ENCODE measurements at places on chromosomes 4 and X.

GRCh38 chrX:70442224-70442623, 2.4 kb upstream of the DLG3 start:
- DNase-seq, result no peak

DNA sequence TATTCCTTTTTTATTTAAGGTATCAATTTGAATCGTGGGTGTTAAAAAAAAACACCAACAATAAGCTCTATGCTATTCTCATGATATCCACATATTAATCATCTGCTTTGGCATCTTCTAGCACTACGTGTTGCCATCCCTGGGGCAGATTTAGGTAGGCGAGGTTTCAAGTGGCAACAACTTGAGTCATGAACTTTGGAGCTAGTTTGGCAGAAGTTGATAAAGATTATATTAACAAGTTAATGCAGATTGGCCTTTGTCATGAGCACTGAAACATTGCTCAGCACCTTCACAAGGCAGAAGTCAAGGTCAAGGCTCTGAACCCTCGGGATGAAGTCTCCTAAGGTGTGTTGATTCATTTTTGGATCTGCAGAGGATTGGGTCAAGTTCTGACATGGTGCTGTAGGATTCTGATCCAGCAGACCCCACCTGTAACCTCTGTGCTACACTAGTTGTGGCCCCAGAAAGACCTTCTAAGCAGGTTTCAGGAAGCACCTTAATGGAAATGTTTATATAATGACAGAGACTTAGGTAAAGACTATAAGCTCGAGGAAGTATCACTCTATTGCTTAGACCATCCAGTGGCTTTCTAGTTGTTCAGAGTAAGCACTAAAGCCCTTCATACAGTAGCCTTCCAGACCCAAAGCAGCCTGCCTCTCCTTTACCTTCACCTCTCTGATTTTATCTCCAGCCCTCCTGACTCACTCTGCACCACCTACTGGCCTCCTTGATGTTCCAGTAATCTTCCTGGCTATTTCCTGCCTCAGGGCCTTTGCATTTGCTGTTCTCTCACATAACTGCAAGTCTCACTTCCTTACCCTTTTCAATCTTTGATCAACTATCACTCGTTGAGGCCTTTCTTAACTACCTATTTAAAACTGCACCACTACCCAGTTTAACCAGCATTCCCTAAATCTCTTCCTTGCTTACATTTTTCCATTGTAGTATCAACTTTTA, 117.0 kb upstream of the SLC4A4 start:
- no peak for DNase-seq

DNA sequence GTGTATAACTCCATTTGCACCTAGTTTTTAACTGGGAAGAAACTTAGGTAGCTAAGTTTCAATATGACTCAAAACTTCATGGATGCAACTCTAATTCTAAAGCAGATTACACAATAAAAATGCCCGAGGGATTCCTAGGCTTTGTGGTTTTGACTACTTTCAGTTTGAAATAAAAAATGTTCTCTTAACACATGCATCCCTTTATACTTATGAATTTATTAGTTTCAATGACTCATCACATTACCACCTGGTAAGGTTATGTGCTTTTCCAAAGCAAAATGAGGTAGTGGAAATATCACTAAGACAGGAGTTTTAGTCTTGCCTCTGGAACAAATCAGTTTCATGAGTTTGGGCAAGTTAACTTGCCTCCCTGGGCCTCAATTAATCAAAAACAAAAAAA, 125.5 kb downstream of the OPHN1 start:
- DNase-seq, result no peak

DNA sequence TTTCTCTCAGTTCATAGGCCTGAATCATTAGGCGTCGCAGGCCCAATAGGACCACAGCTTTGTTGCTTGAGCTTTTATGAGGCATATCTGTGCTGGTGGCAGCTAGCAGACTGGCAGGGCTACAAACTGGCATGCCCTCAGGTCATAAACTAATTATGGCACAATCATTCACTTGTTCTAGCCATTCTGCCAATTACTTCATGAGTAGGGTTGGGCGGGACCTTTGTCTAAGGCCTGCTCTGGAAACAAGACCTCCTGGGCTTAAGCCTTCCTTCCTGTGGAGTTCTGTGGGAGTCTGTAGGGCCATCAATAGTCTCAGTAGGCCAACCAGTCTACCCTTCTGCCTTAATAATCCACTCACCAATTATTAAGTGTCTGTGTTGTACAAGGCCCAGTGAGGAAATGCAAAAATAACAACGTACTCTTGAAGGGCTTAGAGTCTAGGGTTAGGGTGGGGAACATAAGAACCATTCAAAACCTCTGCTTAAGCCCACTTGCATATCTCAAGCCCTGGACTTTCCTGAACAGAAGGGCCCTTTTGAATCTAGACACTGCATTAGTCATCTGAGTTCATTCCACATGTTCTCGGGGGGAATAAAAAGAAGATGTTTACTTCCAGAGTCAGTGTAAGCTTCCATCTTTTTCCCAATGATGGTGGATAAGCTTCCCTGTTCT, 44.5 kb downstream of the SHROOM4 start:
- DNase-seq, result no peak

DNA sequence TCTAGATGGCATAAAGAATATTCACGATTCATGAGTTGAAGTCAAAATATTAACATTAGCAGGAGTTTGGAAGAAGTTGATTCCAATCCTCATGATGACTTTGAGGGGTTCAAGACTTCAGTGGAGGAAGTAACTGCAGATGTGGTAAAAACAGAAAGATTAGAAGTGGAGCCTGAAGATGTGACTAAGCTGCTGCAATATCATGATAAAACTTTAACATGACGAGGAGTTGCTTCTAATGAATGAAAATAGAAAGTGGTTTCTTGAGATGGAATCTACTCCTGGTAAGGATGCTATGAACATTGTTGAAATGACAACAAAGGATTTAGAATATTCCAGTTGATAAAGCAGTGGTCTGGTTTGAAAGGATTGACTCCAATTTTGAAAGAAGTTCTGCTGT, 70.1 kb upstream of the TMLHE start:
- no peak for DNase-seq

- no peak for DNase-seq
These were observed at the start of gene SLC6A14 for GRCh38 chrX:116436358-116436816. Gene SLC6A14 (plus strand): TSS chrX:116436606. CDS start chrX:116436710, 104 bp downstream.

- no peak for DNase-seq
These were observed 378.5 kb downstream of the FAT4 start for GRCh38 chr4:125693228-125693627.

GRCh38 chr4:108458681-108459080, 161.7 kb upstream of the RPL34 start:
- no peak for DNase-seq

DNA sequence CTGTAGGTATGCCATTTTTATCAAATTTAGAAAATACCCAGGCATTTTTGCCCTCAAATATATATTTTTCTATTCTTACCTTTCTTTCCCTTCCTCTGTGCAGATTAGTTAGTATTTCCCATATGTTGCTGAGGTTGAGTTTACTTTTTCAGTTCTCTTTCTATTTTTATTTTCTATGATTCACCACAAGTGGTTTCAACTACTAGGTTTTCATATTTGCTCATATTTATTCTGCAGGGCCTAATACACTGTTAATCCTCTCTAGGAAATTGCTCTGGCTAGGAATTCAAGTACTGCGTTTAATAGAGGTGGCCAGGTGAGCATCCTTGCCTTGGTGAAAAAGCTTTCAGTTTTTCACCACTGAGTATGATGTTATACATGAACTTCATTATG, 1535.3 kb upstream of the PCDH10 start:
- no peak for DNase-seq

DNA sequence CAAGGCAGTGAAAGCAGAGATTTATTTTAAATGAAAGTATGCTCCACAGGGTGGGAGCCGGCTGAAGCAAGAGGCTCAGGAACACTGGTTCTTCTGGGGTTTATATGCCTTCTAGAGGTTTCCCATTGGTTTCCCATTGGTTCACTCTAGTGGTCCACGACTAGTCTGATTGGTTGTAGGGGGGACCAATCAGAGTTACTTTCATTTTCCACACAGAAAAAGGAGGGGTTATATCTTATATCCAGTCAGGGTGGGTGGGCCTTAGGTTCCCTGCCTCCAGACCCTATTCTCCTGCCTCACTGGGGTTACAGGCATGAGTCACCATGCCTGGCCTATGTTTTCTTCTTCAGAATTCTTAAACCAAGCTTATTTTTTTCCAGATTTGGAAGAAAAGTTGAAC, 101.6 kb downstream of the KLHL8 start:
- peak; percentile 29 for DNase-seq

DNA sequence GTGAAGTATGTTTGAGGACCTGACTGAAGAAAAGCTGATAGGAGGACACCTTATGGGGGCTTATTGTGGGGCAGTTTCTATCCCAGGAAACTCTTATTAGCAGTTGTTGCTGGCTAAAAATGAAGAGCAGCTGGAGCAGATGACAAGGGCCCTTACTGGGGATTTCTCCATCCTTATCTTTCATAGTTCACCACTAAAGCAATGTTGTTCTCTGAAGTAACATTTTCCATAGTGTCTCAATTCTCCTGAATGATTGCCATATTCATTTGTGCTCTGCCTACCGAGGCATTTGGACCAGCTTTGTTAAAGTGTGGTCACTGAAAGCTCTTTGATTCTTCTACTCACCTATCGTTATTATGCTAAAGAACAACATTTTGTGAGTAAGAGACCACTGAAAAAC, 7.7 kb downstream of the ENOX2 start:
- DNase-seq, result no peak

DNA sequence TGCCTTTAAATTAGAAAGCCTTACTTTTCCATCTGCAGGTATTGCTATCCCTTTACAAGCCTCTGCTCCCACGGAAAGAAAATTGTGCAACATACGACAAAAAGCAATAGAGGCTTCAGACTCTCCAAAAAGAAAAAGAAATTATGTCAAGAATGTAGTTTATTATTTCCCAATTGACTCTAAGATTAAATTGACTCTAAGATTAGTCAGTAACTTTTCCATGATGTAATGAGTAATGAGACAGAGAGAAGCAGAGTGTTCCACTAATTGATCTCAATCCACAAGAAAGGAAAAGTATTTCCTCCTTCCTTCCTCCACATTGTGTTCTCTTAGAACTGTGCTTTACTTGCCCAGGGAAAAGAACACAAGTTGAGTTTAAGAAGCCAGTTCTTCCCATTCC, 345.7 kb upstream of the HS3ST1 start:
- no peak for DNase-seq

GRCh38 chrX:131305926-131306325, 16.8 kb upstream of the IGSF1 start:
- DNase-seq, result no peak

DNA sequence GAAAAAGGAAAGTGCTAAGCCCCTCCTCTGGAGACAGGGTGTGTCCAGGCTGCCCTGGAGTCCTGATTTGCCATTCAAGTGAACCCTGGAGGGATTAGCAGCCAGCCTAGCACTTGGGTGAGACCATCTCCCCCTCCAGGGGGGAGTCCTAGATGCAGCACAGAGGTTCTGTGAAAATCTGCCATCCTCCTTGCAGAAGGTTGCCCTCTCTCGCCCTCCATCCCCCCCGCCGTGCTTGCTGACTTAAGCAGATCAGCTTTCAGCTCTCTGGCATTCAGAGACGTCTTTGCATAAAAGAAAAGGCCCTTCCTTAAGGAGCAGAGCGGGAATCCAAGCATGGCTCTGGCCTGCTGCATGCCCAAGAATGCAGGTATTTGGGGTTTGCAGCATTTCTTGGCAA, 102.1 kb upstream of the SCML1 start:
- peak; percentile 98 for DNase-seq

- no peak for DNase-seq
These were observed 253.5 kb downstream of the PCDH10 start for GRCh38 chr4:133402616-133403015.

- DNase-seq, result no peak
These were observed 14.7 kb upstream of the HGFAC start for GRCh38 chr4:3427134-3427476.

- DNase-seq, result no peak
These were observed 533 bp upstream of the SYAP1 start for GRCh38 chrX:16718824-16719333.

- no peak for DNase-seq
These were observed 2.0 kb downstream of the ANXA3 start for GRCh38 chr4:78553529-78554060.

DNA sequence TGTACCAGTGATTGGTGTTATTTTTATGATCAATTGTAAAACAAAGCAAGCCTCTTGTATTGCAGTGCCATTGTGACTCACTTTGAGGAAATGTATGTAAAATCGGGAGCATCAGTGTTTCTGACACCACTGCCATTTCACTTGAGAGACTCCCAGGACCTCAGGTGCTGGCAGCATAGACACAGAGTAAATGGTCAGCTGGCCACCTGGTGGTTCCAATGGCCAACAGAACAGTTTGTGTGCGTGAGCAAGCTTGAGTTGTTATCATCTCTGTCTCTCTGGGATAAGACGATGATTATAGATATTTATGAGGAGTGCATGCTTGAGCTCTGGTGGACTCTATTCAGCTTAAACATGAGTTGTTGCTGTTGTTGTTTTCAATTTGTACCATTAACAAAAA, 356.6 kb downstream of the GUCY2F start:
- peak; percentile 39 for DNase-seq

- DNase-seq, result peak; percentile 5
These were observed 14.5 kb downstream of the TNIP2 start for GRCh38 chr4:2741626-2742025.

DNA sequence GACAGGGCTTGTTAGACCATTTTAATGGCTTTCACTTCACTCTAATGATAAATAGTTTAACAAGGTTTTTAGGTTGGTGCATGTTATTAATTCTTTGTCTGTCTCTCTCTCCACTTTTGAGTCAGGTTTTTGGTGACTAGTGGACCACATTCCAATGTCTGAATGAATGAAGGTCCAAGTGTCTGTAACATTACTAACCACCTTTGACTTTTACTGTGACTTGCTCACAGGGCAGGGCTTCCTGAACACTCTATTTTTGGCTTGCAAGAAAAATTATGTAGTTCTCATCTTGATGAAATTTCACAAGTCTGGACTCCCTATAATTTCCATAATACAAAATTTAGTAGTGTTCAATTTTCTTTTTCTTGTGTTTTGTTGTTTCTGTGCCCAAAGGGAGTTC, 78.9 kb upstream of the BMPR1B start:
- DNase-seq, result no peak

DNA sequence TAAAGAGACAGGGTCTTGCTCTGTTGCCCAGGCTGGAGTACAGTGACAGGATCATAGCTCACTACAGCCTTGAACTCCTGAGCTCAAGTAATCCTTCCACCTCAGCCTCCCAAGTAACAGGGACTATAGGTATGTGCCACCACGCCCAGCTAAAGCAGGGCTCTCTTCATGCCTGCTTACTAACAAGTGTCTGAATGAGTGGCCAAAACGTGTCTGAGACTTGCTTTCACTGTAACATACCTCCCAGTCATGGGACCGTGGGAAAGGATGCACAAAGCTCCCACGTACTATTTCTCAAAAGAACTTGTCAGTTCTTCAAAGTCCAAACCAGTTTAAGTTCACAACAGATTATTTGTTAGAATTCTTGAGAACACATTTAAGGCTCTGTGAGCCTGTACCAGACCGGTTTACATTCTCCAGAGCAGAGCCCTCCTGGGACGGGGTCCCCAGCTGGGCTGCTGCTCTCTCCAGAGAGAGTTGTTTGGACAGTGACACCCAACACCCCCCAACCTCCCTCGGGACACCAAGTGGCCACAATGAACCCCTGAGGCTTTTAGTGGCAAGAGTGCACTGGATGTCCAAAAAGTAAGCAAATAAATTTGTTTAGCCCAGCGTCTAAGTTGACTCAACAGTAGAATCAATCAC, 24.1 kb downstream of the SH3KBP1 start:
- no peak for DNase-seq
